ENCODE measurements at places on chromosomes 6 and 20.

DNA sequence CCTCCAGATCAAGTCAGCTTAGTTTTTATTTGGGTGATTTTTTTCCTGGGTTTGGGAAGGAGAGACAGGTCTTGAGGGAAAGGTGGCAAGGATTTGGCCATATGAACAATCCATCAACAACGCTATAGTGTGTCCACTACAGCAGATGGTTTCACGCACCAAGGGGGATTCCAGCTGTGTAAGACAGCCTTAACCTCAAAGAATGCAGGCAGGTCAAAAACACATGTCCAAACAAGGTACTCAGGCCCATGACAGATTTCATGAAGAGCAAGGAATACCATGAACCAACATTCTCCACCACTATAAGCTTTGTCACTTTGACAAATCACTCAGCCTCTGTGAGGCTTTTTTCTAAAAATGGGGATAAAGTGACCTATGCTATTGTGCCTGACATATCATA, 2.0 kb downstream of the AIF1 start:
- no peak for DNase-seq

- DNase-seq, result no peak
These were observed 171.6 kb upstream of the SMLR1 start for GRCh38 chr6:130655586-130655985.

DNA sequence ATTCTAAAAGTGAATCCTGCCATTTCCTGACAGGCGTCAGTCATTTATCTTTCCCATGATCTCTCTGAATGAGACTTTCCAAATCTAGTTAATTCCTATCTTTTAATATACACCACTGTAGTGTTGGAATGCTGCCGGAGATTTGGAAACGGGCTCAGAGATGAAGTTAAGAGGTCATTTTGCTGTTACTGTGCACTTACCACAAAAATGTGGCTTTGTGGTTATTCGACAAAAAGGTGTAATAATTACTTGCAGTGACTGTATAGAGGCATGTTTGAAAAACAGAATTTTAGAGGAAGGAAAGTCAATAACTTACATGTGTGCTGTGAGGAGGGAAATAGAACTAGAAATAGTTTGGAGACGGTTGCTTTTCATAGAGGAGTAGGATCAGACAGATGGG, 460.2 kb upstream of the BTBD3 start:
- no peak for DNase-seq

GRCh38 chr6:121816361-121816760, 380.9 kb downstream of the GJA1 start:
- no peak for DNase-seq

GRCh38 chr20:37531856-37532255, 4.2 kb upstream of the BLCAP start:
- no peak for DNase-seq

- DNase-seq, result no peak
These were observed 3.5 kb upstream of the PRIM2 start for GRCh38 chr6:57313711-57314471.

DNA sequence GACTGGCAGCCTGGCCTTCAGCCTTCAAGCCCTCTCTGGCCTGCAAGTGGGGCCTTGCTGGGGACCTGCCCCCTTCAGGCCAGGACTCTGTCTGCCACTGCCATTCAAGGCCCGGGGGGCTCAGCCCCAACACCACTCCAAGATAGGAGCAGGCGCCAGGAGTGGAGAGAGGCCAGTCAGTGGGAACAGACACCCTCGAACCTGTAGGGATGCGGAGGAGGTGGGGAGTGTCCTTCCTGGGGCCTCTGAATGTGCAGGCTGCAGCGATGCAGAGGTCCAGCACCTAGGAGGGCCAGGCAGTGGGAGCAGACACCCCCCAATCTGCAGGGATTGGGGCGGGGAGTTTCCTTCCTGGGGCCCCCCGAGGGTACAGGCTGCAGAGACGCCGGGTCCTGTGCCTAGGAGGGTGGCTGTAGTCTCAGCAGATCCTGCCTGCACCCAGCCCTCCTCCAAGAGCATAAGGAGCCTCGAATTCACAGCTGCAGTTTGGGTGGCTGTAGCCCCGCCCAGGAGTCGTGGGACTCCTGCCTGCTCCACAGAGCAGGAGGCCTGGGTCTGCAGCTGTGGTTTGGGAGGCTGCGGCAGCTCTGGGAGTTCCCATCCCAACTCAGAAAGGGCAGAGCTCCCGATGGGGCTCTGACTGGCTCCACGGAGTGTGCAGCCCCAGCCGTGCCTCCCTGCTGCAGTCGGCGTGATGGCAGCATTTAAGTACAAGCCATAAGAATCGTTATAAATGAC, 33.1 kb downstream of the NR2E1 start:
- DNase-seq, result no peak

GRCh38 chr6:167407239-167408064, 82.6 kb downstream of the TTLL2 start:
- DNase-seq, result no peak

DNA sequence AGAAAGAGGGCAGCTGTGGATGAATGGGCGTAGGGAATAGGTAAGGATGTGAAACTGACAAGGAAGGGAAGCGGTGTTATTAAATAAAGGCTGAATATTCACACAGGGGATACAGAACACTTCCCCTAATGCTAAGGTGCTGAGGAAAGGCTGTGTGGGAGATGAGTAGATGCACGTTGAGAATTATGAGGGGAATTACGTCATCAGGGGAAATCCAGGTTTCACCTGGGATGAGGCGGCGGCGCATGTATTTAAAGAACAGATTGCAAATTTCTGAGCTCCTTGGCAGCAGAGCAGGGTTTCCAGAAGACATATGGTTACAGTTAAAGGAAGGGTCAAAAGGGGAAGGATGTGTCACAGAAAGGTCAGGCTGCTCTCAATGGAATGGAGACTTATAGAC, 28.7 kb upstream of the EDN1 start:
- no peak for DNase-seq

- DNase-seq, result no peak
These were observed 198.0 kb downstream of the RNF144B start for GRCh38 chr6:18585032-18585573.

DNA sequence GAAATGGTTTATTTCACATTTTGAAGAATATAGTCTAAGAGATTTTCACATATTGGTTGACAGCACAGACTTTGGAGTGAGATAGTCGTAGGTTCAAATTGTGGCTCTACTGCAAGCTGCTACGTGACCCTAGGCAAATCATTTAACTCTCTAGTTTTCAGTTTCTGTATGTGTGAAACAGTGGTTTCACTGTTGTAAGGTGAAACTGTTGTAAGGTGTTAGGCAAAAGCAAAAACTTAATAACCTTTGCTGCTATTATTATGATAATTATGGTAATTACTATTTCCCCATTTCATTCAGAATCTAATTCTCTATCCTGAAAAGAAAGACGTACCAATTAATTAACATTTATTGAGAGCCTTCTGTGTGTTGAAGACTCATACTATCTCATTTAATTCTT, 144.2 kb downstream of the REV3L start:
- DNase-seq, result no peak

DNA sequence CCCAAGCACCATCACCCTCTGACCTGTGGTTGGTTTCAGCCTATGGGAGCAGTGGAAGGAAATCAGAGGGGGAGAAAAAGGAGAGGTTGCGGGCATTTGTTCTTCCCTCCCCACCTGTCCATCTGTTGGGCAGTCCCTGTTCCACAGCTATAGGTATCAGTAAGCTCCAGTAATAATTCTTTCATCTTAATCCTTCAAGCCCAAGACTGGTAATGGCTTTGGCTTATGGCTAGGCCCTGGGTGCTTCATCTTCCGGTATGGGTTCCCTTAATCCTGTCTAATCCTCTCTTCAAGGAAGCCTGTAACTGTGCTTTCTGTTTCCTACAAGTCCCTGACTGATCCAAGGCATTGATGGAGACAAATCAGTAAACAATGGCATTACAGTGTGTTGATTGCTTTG, 42.2 kb upstream of the STK35 start:
- no peak for DNase-seq

- DNase-seq, result peak; percentile 59
These were observed 19.0 kb downstream of the DLL1 start for GRCh38 chr6:170271771-170272314.

GRCh38 chr6:53918854-53919510, 124.2 kb downstream of the LRRC1 start:
- DNase-seq, result no peak

GRCh38 chr6:169789944-169790927, 38.8 kb downstream of the ERMARD start:
- DNase-seq, result peak; percentile 67

DNA sequence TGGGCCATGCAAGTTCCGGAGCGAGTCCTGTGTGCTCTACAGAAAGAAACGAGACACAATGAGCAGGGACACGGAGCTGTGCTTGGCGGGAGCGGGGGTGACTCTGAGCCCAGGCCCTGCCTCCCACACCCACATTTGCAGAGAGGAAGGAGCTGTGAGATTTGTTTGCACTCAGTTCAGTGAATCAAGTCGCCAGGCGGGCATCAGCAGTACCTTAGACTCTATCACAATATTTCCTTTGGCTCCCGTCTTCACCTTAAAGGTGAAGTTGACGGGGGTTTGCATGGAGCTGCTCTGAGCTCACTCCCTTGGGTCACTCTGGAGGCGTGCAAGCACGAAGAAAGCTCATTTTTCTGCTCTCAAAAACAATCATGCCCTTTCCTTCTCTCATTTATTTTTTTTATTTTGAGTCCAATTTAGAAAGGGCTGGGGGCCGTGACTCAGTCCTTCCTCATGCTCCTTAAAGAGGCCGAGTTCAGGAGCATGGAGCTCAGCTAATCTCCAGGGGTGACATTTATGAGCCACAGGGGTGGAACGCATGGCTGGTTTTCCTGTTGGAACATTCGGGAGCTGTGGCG, 188.2 kb downstream of the NFATC2 start:
- DNase-seq, result no peak

DNA sequence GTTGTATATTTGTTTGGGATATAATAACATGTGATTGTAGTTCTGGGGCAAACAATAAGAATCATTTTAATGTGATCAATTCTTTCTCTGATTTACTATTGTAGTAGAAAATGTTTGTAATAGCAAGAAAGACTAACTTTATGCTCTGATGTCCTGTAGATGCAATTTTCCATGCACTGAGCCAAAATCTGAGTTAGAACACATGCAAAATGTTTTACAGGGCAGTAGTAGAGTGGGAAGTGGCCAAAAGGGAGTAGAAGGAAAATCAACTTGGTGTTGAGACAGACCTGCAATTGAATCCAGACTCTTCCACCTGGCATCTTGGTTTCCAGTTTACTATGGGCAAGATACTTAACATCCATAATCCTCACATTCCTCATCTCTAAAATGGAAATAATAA, 93.5 kb upstream of the BMP5 start:
- no peak for DNase-seq

DNA sequence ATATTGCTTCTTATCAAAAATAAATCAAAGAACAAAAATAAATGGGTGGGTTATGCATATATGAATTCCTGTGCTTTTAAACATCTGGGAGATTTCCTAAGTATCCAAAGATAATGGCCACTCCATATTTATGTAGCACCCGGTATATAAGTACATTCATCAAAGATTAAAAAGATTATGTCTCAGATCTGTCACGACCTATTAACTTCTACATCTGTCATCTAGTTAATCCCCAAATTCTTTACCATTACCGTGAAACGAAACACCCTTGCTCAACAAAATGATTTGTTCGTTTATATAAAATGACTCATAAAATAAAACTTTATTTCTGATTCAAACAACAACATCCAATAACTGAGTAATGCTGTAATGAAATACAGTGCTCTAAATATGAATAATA, 64.8 kb upstream of the FOXQ1 start:
- no peak for DNase-seq

- no peak for DNase-seq
These were observed 23.1 kb downstream of the DNAH8 start for GRCh38 chr6:38738261-38738660.

DNA sequence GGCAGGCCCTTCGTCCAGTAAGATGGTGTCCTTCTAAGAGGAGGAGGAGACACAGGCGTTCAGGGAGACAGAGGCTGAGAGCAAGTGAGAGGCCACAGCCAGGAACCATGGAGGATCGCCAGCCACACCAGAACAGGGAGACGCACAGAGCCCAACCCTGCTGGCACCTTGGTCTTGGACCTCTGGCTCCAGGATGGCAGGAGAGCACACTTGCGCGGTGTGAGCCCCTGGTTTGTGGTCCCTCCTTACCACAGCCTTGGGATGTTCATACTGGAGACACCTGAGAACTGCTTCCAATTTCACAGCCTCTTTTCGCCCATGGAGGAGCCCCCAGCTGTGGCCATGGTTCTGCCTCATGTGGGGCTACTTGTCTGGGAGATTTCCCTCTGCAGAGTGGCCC, 222.4 kb downstream of the DLL1 start:
- no peak for DNase-seq

DNA sequence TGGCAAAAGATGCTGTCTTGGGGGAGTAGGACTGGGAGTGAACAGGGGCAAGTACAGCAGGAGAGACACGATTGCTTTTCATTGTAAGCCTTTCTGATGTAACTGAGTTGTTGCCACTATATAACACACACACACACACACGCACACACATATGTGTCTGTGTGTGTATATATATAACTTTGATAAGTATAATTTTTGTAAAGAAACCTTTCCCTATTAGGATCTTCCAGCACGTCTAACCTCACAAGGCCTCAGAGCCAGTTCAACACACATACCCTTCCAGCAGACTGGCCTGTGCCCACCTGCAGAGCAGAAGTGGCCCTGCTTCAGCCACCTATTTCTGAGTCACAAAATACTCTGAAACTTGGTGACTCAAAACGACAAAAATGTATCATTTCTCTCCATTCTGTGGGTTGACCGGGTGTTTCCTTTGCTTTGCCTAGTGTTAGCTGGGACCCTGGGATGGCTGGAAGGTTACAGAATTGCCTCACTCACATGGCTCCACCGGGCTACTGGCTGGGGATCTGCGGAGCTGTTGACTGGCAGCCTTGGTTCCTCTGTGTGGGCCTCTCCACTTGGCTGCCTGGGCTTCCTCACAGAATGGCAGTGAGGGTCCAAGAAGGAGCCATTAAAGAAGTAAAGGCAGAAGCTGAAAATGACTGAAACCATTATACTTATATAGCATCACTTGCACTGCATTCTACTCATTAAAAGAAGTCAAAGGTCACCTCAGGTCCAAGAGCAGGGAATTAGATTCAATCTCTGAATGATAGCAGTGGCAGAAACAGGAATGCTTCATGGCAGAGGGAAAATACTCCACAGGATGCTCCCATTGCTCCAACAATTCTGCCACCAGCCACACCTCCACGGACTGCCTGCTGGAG, 126.4 kb downstream of the BANF2 start:
- DNase-seq, result no peak

DNA sequence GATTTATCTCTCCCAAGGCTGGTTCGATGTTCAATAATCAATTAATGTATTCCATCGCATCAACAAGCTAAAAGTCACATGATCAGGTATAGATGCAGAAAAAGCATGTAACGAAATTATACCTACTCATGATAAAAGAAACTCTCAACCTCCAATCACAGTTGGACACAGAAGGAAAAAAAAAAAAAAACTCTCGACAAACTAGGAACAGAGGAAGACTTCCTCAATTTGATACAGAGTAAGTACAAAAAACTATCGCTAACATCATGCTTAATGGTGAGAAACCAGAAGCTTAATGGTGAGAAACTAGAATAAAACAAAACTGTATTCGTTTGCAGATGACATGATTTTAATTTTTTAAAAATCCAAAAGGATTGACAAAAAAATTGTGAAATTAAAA, 62.0 kb upstream of the SMIM29 start:
- DNase-seq, result no peak

GRCh38 chr20:50559856-50560638, 49.9 kb downstream of the PTPN1 start:
- DNase-seq, result no peak

Measured in activated effector memory CD4-positive, alpha-beta T cell treated with Interleukin-2 at 50 U/mL for 16 hours (primary cell).